Activated CD4-positive, alpha-beta T cell treated with anti-CD3 and anti-CD28 coated beads, Interleukin-2, amount 50 U/mL, for 48 hours (primary cell): ENCODE measurements at places on chromosomes 4 and X.

DNA sequence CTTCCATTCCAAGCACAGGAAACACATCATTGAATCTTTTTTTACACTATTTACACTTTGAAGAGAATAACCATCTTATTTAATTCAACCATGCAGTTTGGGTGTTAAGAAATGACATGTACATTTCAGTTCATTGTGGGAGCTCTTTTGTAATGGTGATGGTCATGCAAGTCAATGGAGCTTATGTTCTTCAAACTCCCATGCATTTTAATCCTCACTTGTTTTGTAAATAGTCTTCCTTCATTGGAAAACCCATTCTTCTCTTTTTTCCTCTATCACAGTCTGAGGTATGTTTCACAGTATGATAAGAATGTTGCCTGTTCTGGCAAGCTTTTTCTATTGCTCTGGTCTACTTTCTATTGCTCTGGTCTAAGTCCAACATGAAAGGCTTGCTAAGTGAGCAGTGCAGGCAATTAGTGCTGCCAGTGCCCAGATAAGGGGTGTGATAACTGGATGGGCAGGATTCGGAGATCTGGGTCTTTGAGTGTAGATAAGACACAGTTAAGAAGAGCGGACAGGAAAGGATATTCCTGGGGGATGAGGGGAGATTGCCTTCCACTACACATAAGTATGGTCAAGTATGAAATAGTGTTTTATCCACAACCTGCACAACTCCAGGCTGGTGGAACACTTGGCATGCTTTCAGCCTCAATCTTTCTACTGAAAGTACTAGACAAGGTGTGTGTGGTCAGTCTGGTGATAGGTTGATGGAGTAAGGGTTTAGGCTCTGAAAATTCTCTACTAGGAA is 17.1 kb downstream of the AFP start:
- DNase-seq = no peak

DNA sequence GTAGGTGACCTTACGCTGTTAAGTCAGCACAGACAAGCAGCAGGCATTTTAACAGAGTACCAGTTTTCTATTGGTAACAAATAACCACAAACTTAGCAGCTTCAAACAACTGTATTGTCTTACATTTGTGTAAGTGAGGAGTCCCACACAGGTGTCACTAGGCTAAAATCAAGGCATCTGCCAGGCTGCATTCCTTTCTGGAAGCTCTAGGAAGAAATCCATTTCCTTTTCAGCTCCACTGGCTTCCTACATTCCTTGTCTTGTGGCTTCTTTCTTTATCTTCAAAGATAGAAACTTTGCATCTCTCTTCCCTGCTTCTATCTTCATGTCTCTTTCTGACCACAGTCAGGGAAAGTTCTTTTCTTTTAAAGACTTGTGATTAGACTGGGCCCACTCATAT is 139.9 kb downstream of the TMEM144 start:
- no peak for DNase-seq

DNA sequence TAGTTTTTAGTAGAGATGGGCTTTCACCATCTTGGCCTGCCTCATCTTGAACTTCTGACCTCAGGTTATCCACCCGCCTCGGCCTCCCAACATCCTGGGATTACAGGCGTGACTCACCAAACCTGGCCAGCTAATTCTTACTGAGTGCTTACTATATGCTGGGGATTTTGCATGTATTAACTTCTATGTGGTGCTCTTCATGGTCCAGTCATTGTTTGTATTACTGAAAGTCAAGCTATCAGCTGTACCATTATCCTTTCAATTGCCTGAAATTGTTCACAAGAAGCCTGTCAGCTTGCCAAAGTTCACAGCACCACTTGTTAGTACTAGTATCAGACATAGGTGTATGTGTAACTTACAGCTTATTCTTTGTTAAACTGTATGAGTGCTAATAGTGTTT is 1272.1 kb downstream of the ARAP2 start:
- no peak for DNase-seq

DNA sequence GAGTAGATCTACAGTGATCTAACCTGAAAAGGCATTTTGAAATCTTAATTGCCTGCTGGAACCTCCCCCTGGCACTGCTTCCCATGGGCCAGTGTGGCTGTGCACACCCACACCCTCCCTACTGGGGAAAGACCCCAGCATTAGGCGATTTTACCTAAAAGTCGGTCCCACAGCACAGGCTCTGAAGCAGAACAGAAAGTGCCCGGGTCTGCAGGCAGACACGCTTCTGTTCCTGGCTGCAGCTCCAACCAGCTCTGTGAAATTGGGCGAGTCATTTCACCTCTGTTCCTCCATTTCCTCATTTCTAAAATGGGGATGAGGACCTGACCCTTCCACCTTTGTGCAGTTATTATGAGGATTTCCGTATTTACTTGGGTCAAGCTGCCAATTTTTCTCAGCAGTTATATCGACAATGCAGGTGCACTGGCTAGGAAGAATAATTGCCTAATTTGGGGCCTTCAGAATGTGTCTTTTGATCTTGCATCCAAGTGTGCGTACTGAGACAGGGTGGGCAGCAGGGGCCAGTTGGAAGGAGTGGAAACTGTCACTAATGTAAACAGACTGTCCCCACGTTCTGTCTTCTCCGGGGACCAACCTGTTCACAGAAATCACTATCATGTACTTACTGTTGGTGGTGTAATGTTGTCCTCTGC is 7.1 kb downstream of the KLF3 start:
- no peak for DNase-seq

- DNase-seq = no peak
These were observed 39.3 kb downstream of the SLAIN2 start for GRCh38 chr4:48380583-48381167.

DNA sequence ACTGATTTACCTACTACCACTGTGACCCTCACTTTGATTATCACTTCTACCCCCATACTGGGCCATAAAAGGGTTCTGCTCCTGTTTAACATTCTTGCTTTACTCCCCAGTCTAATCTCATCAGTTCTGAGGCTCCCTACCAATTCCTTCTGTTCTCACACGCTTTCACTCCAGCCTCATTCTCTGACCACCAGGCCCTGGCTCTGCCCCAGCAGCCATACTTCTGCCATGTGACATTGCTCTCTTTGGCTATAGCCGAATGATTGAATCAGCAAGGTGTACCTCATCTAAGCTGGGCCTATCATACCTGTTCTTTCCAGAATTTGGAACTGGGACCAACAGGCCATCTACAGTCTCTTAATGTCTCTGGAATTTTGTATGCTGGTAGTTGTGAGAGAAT is 14.4 kb upstream of the ELF2 start:
- DNase-seq = no peak

- no peak for DNase-seq
These were observed 447.5 kb upstream of the RASGEF1B start for GRCh38 chr4:81919223-81919622.

- no peak for DNase-seq
These were observed 8.2 kb upstream of the IQCM start for GRCh38 chr4:149823769-149824221.

GRCh38 chrX:97168646-97169045 is 284.9 kb downstream of the RPA4 start:
- DNase-seq = no peak

- DNase-seq = no peak
These were observed 56.2 kb downstream of the BRCC3 start for GRCh38 chrX:155127465-155127864.

DNA sequence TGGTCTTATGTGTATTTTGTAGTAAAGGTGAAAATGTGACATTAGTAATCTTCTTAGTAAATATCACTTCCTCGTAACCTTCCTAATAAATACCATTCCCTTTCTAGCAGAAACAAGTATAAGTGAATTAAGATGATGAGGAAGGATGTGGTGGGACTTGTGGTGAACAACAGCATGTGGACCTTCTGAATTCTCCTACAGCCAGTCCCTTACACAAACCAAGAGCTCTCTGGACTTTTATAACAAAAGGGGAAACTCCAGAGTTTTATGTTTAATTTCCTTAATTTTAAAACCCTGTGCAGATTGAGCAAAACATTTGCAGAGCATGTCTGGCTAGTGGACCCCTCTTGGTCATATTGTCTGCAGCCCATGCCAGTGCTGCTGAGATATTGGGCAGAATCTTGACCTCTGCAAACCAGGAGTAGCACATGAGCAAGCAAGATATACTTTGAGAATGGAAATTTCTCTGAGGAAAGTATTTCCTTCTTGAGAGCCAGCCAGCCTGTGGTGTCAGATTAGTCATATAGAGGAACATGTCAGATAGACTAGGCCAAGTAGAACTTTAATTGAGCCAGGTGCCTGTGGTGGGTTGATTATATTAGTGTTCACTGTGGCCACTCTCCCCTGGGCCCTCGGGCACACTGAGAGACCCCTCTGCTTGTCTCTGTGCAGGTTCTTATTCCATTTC is 328.2 kb downstream of the DKK2 start:
- DNase-seq = no peak

- no peak for DNase-seq
These were observed 413.2 kb downstream of the FAT4 start for GRCh38 chr4:125727931-125728330.

- no peak for DNase-seq
These were observed 52.2 kb upstream of the ADGRG2 start for GRCh38 chrX:19174401-19175025.

- DNase-seq = no peak
These were observed 674.3 kb upstream of the MAGEB2 start for GRCh38 chrX:29541038-29541437.

DNA sequence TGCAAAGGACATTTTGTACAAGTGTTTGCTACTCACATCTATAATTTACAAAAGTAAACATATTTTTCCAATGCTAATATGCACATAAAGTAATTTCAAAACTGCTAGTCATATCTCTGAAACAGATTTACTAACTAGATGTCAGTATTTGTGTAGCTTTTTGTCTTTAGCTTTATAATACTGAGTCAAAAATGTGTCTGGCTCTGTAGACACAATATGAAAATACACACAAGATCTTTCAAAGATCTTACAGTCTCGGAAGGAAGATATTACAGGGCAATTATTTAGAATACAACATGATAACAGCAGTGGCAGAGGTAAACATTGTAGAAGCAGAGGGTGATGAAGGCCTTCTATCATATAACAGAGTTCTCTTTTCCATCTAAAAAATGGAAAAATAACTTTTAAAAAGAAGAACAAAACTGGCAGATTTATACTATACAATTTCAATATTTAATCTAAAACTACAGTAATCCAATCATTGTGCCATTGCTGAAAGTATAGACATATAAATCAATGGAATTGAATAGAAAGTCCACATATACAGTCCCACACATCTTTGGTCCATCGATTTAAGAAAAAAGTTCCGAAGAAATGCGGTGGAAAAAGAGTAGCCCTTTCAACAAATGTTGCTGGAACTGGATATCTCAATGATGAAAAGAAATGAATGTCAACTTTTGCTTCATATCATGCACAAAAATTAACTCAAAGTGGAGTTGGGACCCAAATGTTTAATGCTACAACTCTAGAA is 29.4 kb downstream of the ARAP2 start:
- no peak for DNase-seq

DNA sequence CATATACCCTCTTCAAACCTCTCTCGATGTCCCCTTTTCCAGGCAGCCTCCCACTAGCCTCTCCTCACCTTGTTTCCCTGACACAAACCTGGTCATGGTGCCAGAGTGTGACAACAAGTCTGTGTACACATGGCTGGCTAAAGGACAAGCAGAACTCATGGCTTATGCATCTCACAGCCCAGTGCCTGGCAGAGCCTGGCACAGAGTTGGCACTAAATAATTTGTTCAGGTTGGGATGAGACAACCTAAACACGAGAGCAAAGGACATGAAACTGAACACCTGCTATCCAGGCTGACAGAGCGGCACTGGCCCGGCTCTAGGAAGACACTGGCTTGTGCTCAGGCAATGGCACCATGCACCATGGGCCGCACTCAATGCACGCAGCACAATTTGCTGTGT is 48.2 kb upstream of the FGFBP2 start:
- DNase-seq = no peak
